Esophagus squamous epithelium (tissue), 5 donors: ENCODE measurements at places on chromosomes 16 and 17.

GRCh38 chr16:86567701-86568581 lies 1.3 kb downstream of the FOXC2 start:
- no peak for DNase-seq

DNA sequence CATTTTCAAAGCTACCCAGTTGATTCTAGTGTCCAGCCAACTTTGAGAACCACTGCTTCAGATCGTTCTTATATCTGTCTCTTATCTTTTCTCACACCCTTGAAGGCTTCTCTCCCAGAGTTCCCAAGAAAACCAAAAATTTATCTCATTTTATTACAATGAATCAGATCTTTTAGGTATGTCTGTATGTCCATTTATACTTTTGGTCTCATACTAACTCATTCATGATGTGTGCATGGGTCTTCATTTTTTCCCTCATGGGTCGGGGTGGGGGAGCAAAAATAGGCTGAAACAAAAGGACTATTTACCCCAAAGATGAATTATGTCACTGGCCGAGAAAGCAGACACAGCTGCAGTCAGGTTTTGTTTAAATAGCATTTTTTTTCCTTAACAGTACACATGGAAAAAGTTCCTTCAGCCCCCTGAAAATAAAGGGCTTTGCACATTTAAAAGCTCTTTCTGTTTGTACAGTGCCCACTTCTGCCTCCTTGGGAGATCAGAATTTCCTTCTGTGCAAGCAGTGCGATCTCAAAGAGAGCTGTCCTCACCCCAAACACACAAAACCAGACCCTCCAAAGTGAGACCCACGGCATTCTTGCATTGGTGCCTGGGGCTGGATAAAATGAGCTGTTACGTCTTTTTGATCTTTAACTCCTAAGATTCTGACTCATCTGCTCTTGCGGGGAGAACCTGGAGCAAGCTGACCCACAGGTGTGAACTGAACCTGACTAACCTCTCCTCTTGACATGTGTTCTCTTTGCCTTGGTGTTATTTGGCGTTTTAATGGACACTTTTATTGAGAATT lies 251.2 kb upstream of the ELAC2 start:
- no peak for DNase-seq

- no peak for DNase-seq
These were observed 121.5 kb downstream of the WSCD1 start for GRCh38 chr17:6191405-6192324.

DNA sequence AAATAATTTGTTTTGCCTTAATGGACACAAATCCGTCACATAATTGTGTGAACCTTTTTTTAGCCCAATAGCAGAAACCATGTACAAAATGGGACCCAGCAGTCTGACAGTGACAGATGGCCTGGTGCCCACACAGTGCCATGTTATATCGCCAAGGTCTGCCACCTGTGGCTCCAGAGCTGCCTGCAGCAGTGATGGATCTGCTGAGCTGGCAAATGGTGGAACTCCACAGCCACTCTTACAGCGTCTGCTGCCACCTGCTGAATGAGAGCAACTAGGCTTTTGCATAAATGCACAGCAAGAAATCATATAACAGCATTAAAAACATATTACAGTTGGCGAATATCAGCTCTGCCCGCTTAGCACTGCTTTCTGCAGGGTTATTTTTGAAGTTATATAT lies 59.4 kb downstream of the NUP93 start:
- no peak for DNase-seq

DNA sequence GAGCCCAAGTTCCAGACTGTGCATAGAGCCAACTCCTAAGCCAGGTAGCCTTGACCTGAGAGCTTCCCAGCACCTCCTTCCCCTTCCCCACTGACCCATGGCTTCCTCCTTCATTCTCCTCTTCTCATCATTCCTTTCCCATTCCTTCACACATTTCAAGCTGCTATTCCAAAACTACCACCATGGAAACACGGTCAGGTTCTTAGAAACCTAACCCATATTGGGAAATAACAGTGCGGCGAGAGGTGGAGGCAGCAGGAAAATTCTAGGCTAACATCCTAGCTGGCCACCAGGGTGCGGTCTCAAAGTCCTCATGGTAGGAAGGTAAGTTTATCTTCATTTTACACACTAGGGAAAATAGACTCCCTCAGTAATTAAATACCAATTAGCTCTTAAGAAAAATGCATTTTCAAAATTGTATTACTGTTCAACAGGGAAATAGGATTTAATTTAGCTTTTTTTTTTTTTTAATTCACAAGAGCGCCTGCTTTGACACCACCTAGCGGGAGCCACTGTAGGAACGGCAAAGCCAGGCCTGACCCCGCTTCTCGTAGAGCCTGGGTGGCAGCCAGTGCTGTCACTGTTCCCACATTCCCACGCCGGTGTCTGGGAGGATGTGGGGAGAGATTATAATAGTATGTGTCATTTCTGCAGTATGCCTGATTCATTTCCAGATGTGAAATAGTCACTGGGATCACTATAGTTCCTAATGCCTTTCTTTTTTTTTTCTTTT lies 14.0 kb upstream of the SPHK1 start:
- no peak for DNase-seq
